ENCODE measurements at places on chromosomes 16 and 17.

DNA sequence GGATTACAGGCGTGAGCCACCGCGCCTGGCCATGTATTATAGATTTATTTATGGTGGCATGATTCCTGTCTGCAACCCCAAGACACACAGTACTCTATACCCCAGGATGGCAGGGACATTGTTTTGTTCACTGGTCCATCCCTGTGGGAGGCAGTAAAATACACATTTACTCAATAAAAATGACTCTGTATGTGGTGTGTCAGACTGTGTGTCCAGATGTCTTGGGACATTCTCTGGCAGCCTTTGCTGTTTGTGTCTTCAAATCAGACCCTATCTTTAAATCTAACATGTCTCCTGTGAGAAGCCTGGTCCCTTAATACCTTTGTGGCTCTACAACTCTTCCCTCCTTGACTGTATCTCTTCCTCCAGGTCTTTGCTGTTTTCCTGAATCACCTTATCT lies 1.7 kb upstream of the COASY start:
- DNase-seq: no peak

GRCh38 chr17:50587571-50587970 lies 27.1 kb downstream of the CACNA1G start:
- DNase-seq: no peak

GRCh38 chr16:51153577-51154031 lies 2.5 kb upstream of the SALL1 start:
- DNase-seq: no peak

DNA sequence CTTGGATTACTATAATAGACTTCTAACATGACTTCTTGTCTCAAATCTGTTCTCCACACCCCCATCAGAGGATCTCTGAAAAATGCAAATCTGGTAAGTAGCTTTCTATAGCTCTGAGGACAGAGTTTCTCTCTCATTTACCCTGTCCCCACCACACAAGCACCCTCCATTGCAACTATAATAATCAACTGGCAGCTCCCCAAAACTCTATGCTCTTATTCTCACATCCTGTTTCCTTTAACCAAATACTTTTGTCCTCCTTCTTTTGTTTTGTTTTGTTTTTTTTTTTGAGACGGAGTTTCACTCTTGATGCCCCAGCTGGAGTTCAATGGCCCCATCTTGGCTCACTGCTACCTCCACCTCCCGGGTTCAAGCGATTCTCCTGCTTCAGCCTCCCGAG lies 73.4 kb downstream of the HELZ start:
- no peak for DNase-seq

GRCh38 chr17:64736804-64737492 lies 74.8 kb upstream of the SMURF2 start:
- no peak for DNase-seq

- DNase-seq: no peak
Observed at GRCh38 chr17:59373882-59374495, 42.5 kb downstream of the YPEL2 start.

- no peak for DNase-seq
Observed at GRCh38 chr16:85724936-85725335, 26.0 kb downstream of the C16orf74 start.

- no peak for DNase-seq
Observed at GRCh38 chr16:71631776-71632175, 5.8 kb downstream of the MARVELD3 start.

DNA sequence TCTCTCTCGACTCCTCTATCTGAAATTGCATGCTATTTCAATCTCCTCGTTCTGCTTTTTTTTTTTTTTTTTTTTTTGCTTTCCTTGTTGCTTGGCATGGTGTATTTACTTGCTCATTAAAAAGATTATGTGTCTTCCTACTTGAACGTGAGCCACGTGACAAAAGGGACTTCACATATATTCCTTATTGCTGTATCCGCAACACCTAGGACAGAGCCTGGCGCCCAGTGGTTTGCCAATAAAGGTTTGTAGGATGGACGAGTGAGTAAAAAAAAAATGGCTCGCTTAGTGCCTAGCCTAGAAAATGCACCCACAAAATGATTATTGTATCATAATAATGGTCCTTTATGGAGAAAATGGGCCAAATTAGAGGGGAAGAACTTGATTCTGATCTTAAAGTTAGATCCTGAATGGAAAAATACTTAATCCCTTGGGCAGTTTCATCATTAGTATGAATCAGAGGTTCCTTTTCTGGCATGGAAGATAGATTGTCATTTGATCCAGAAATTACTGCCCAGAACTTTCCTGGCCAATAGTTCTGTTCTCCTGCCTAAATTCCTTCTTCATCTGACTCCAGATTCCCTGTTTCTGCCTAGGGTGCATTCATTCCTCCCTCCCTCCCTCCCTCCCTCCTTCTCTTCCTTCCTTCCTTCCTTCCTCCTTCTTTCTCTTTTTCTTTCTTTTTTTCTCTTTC lies 13.6 kb upstream of the TMEM220 start:
- no peak for DNase-seq

GRCh38 chr17:79842136-79842655 lies 3.0 kb upstream of the CBX4 start:
- no peak for DNase-seq

DNA sequence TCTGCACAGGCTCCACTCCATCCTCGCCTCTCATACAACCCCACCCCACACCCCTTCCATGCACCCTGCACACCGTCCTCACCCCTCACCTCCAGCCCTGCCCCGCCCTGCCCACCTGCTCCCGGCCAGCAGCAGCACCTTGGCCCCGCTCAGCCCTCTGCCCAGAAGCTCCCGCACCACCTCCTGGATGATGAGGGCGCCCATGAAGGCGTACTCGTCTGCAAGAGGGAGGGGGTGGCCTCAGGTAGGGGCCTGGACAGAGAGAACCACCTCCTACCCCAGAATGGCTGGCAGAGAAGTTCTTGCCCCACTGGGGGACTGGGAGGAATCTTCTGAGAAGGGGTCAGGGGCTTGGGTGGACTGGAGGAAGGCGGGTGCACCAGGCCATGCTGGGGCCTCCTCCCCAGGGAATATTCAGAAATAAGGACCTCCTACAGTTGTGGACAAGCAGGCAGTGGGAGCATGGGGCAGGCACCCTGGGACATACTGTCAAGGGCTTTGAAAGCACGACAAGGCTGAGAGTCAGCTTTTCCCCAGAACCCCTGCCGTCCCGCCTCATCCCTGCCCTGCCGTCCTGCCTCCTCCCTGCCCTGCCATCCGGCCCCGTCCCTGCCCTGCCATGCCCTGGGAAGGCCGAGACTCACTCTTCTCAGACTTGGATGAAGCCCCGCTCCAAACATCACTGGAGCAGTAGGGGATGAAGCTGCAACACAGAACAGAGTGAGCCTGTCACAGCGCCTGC lies 3.1 kb downstream of the NOTUM start:
- DNase-seq: no peak

DNA sequence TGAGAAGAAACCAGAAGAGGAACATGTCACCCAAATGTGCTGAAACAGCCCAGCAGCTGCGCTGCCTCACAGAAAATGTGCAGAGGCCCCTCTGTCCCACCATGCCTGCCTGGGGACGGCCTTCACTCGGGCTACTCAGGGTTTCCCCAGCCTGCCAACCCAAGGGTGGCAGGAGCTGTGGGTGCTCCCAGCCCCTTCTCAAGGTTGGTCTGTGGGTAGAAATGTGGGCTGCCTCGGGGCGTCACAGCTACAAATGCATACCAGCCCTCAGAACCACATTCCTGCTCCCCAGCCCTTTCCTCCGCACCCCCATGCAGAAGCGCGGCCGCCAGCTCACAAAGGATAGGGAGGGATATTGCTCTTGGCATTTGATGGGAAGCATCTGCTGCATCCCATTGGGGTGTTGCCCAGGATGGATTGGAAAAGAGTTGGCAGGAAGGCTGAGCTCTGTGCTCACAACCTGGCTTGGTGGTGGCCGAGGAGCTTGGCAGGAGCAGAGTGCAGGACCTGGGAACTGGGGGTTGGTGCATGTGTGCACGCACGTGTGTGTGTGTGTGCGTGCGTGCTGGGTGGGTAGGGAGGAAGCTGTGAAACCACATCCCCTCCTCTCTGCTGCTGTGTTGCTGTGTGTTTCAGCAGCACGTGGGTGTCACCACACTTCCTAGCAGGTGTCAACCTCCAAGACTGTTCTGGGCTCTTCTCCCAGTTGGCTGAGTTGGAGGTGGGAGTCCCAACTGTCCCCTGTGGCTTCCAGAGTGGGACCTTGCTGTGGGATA lies 304.4 kb downstream of the SEC14L1 start:
- no peak for DNase-seq

DNA sequence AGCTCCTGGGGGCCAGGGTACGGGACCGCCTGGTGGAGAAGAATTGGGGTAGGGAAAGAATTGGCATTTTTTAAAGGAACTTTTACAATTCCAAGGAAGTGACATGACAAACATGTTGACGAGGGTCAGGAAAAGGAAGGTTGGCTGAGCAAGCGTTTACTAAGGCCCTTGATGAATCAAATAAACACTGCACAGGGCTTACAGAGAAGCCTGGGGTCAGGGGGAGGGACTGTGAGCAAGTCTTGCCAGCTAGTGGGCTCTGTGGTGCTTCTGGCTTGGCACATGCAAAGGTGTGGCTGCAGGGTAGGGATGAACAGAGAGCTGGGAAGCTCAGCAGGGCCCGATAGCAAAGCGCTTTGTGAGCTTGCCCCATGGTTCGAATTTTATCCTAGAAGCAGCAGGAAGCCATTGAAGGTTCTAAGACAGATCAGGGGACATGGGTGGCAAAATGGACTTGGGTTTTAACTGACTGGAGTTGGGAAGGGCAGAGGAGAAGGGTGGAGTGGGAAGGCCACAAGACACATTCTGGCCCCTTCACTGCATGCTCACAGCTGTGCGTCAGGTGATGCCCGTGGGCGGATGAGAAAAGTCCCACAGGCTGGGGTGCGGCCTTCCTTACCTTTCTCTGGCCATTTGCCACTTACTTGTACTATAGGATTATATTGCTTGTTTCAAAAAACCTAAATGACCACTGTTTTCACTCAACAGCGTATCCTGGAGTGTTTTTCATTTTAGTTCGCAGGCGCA lies 117.8 kb downstream of the SOCS1 start:
- no peak for DNase-seq

DNA sequence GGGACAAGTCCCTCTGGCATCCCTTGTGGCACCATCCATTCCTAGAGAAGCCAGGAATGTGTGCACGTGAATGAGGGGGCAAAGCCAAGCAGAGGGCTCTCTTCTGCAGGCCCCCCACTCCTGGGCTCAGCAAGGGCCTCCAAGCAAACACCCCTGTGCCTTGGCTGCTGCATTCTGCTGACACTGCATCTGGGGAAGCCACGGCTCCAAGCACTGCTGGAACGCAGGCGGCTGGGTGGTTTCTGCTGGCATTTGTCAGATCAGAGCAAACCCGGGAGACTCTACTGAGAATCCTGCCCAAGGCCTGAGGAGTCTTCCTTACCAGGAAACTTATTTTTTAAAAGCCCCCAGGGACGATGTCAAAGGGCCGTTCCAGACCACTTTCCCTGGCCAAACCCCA lies 23.3 kb downstream of the ATP6V0D1 start:
- DNase-seq: no peak

DNA sequence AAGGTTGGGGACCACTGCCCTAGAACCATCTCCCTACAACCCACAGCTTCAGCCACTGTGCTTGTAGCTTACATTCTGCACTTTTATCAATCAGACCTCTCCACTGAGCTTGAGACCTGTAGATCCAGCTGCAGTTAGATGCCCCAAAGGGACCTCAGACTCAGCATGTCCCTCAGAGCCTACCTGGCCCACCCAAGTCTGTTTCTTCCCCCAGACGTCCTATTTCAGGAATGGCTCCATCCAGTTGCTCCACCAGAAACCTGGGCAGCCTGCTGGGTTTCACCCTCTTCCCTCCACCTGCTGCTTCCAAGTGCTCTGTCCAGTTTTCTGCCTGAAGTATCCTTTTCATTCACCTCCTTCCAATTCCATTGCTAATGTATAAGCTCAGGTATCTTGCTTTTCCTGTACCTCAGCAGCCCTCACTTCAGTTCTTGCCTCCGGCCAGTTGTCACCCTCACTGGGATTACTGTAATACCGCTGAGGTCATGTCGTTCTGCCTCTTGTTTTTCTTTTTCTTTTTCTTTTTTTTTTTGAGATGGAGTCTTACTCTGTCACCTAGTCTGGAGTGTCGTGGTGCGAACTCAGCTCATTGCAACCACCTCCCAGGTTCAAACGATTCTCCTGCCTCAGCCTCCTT lies 55.0 kb downstream of the GNA13 start:
- no peak for DNase-seq

DNA sequence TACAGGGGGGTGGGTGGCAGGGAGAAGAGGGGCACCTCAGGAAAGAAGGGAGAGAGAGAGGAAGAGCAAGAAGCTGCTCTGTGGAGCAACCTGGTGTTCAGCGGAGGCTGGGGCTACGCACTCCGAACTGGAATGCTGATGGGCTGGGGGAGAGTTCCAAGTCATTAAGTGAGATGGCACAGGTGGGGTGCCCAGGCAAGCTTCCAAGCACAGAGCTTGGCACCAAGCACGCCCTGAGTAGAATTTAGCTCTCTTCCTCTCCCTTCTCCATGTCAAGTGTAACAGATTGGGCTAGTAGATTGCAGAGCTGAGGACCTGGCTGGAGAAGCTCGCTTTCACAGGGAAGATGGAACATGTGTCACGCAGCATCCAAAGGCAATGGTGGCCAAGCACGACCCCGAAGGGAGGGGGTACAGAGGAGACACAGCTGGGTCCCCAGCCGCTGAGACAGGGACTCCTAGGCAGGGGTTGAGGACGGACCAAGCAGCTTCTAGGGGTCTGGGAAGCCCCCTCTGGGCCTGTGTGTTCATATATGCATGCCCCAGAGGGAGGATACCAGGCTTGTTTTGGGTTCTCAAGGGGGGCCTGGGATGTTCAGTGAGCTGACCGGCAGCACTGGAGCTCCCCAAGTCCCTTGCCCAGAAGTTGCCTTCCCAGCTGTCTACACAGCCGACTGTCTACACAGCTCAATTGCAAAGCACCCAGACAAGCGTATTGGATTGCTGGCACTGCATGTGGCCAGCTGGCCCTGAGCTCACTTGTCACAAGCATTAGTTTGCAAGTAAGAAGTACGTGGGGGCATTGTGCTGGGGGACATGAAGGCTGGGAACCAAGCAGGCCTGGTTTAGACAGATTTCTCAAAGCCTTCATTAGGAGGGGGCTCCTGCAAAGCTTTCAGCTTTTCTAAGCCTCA lies 247.8 kb downstream of the ENGASE start:
- DNase-seq: no peak

GRCh38 chr16:17476414-17477259 lies 5.9 kb upstream of the XYLT1 start:
- peak; percentile 68 for DNase-seq

GRCh38 chr17:28745786-28746411 lies 2.1 kb downstream of the TRAF4 start:
- no peak for DNase-seq

DNA sequence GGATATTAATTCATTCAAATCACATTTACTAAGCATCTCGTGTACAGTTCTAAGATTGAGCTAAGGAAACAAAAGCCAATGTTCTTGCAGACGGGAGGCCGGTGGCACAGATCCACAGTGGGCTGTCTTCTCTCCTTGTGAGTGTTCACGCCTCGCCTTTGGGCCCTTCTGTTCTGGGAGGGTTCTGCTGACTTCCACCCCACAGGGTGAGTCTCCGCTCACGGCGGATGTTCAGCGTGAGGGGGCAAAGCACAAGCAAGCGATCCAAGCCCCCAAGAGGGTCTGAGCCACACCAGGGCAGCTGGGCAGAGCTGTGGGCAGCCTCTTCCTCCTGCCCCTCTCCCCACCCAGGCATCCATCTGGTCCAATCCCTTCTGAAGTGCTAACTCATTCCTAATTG lies 84.3 kb upstream of the DOC2B start:
- no peak for DNase-seq

Data from right renal pelvis (tissue), 4 donors.